Smooth muscle cell of bladder (primary cell): ENCODE measurements at places on chromosomes 7 and 10. TPM values are rescaled to one million over a fixed set of nuclear protein-coding genes. Genes with fewer than 3 reads are reported as not detected.

Gene GRM3
- total RNA-seq: not detected in 2 replicates

Gene SHTN1
- total RNA-seq: 0.92 and 1.00 TPM in 2 replicates

Gene GARIN1A
- total RNA-seq: 0.43 and 0.83 TPM in 2 replicates

Gene GRID1
- total RNA-seq: under 0.01 and 0.09 TPM in 2 replicates

Gene UPF2
- 15.0 and 15.2 TPM in 2 replicates for total RNA-seq

Gene PNLIPRP2
- not detected in 2 replicates for total RNA-seq

Gene HABP2
- not detected in 2 replicates for total RNA-seq

Gene CPA5
- not detected in 2 replicates for total RNA-seq

Gene GPR15LG
- total RNA-seq: not detected in 2 replicates

Gene HERPUD2
- total RNA-seq: 21.6 and 29.7 TPM in 2 replicates

Gene ZNF804B
- not detected in 2 replicates for total RNA-seq

Gene NRAP
- not detected in 2 replicates for total RNA-seq

Gene MOGAT3
- not detected in 2 replicates for total RNA-seq

Gene TCTN3
- 31.6 and 41.9 TPM in 2 replicates for total RNA-seq

Gene ACHE
- total RNA-seq: not detected in 2 replicates

Gene BAMBI
- 33.4 and 59.1 TPM in 2 replicates for total RNA-seq

Gene NCF1
- total RNA-seq: under 0.01 and 0.09 TPM in 2 replicates

Gene PRKCQ
- total RNA-seq: under 0.01 and 0.09 TPM in 2 replicates

Gene OR2A42
- total RNA-seq: under 0.01 TPM in 1 of 2 replicates, not detected in the other

Gene CXCL12
- 135 and 150 TPM in 2 replicates for total RNA-seq

Gene GPER1
- total RNA-seq: 1.00 and 1.5 TPM in 2 replicates

Gene SPDYE9
- not detected in 2 replicates for total RNA-seq

Gene CPN1
- not detected in 2 replicates for total RNA-seq

Gene FAM24B
- total RNA-seq: 2.6 and 2.7 TPM in 2 replicates

Gene PRLHR
- total RNA-seq: not detected in 2 replicates

Gene CDHR1
- under 0.01 TPM in 2 replicates for total RNA-seq

Gene PRKG1
- 29.3 and 32.7 TPM in 2 replicates for total RNA-seq

Gene TEX47
- total RNA-seq: not detected in 2 replicates

Gene HSPA12A
- 11.7 and 12.1 TPM in 2 replicates for total RNA-seq

Gene RAPGEF5
- total RNA-seq: 1.1 and 2.4 TPM in 2 replicates

Gene SLC18A3
- not detected in 2 replicates for total RNA-seq

Gene TES
- 36.1 and 49.2 TPM in 2 replicates for total RNA-seq

Gene CYP3A4
- not detected in 2 replicates for total RNA-seq

Gene PRXL2A
- 3.6 and 4.9 TPM in 2 replicates for total RNA-seq

Gene NAT16
- total RNA-seq: not detected in 2 replicates

Gene GNAT3
- not detected in 2 replicates for total RNA-seq

Gene CLRN3
- not detected in 2 replicates for total RNA-seq

Gene STAG3
- 0.28 TPM in 2 replicates for total RNA-seq

Gene CCDC136
- 8.5 and 8.7 TPM in 2 replicates for total RNA-seq

Gene FAM180A
- total RNA-seq: 2.3 and 5.5 TPM in 2 replicates

Gene LRRN3
- total RNA-seq: 0.85 and 2.1 TPM in 2 replicates

Gene HMX3
- total RNA-seq: not detected in 2 replicates

Gene FXYD4
- total RNA-seq: not detected in 2 replicates

Gene INHBA
- total RNA-seq: 30.6 and 38.9 TPM in 2 replicates

Gene BTBD16
- under 0.01 TPM in 1 of 2 replicates, not detected in the other for total RNA-seq

Gene KCNH2
- 0.83 and 1.7 TPM in 2 replicates for total RNA-seq

Gene SPDYE2B
- total RNA-seq: not detected in 2 replicates

Gene H2BK1
- not detected in 2 replicates for total RNA-seq

Gene VWA2
- total RNA-seq: 0.14 TPM in 1 of 2 replicates, not detected in the other

Gene DIP2C
- total RNA-seq: 8.4 and 15.3 TPM in 2 replicates

Gene KIAA1217
- total RNA-seq: 0.43 and 0.55 TPM in 2 replicates

Gene OR6B1
- total RNA-seq: not detected in 2 replicates

Gene POLR1F
- 18.4 and 19.6 TPM in 2 replicates for total RNA-seq

Gene EBF3
- total RNA-seq: 3.7 TPM in 2 replicates

Gene FGL2
- total RNA-seq: 58.2 and 114 TPM in 2 replicates

Gene DDX21
- total RNA-seq: 49.2 and 66.1 TPM in 2 replicates
